Stimulated activated CD4-positive, alpha-beta T cell treated with anti-CD3 and anti-CD28 coated beads, Interleukin-4, amount 100 ng/mL, for 1 hour (primary cell): ENCODE measurements at places on chromosomes 2 and 18.

- no peak for DNase-seq
Measured at GRCh38 chr18:13180614-13181375, 37.8 kb upstream of the LDLRAD4 start.

DNA sequence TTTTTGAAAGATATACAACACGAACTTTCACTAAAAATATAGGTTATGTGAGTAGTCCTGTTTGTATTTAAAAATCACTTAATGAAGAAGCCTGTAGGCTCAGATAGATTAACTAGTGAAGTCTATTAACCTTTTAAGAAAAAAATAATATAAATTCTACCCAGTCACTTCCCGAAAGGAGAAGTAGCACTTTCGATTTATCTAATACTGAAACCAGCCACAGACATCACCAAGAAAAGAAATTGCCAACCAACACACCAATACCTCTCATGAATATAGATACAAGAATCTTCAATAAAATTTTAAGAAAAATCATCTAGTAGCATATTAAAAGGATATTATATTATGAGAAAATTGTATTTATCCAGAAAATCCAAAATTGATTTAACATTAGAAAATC, 160.5 kb downstream of the GALNT13 start:
- no peak for DNase-seq

GRCh38 chr2:107002735-107003134, 116.8 kb upstream of the ST6GAL2 start:
- DNase-seq: no peak

DNA sequence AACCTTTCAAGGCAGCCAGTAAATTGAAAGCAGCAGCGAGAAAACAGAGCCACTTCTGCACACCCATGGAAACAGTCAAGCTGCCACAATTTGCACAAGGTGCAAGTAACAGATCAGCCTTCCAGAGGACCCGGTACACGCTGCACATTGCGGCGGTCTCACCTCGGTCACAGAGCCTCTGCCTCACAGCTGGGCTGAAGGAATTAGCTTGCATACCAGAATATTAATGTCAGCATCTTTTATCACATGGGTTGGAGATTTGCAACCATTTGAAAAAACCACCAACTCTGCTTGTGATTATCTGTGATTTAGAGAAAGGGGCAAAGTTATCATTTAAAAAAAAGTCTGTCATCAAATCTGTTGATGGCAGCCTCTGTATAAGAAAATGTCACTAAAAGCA, 330.5 kb upstream of the TCF4 start:
- DNase-seq: no peak

- peak; percentile 42 for DNase-seq
Measured at GRCh38 chr18:13629841-13630715, 96.3 kb downstream of the FAM210A start.

DNA sequence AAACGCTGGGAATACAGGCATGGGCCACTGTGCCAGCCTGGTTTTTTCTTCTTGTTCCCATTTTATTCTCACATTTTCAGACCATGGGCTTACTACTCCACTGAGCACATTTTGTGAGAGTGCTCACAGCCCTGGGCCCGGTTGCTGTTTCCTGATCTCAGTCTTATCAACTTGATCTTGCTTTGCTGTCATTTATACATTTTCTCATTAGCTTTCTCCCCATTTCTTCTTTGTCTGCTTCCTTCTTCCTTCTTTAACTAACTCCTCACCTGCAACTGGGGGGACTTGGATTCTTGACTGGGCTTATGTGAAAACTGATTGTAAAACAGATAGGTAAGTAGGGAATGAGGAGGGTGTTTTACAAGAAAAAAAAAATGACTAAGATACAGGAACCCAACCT, 117.3 kb downstream of the PLB1 start:
- no peak for DNase-seq

GRCh38 chr2:68411397-68412126, 46.5 kb downstream of the PLEK start:
- DNase-seq: no peak

GRCh38 chr2:58120626-58121229, 74.1 kb downstream of the VRK2 start:
- DNase-seq: no peak

DNA sequence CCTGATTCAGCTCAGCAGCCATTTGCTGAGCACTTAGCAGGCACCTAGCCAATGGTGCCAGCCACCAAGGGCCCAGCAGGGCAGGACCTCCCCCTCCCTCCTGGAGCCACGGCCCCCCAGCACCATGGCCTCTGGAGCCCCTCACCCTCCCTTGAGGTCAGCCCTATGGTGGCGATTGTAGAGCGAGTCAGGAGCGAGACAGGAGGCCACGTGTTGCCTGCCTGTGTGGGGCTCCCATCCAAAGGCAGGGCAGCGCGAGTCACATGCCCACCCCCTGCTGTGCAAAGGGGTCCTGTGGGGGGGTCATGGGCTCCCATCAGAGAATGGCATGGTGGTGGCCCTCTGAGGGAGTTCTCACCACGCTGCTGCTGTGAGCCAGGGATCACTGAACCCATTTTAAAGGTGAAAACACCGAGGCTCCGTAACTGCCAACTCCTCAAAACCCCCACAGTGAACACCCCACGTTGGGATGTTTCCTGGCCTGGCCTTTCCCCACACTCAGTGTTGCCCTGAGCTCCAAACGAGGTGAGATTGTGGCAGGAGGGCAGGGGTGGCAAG, 35.6 kb downstream of the RAMP1 start:
- no peak for DNase-seq

DNA sequence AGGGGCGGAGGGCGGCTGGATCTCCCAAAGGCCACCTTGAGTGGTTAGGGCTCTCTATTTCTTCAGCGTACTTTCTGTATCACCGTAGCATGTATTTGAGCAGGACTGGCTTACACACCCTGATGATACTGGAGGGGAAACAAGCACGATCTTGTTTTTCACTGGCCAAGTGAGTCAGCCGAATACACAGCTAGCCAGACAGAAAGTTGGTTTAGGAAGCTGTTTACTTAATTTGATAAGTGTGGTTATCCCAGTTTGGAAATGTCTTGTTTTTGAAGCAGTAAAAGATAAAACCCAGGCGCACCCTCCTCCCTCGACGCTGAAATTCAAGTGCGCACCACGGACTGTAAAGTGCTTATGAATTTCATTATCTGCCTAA, 582 bp downstream of the RIOK3 start:
- DNase-seq: no peak
